ENCODE measurements at places on chromosomes 6 and 20. TPM values are rescaled to one million over a fixed set of nuclear protein-coding genes. Genes with fewer than 3 reads are reported as not detected.

Gene SPATS1
- total RNA-seq: not detected

Gene FAM83B
- total RNA-seq: 0.13 TPM

Gene RNF146
- total RNA-seq: 9.2 TPM

Gene TMEM244
- not detected for total RNA-seq

Gene RRAGD
- 4.4 TPM for total RNA-seq

Gene SIRPB2
- not detected for total RNA-seq

Gene OPRL1
- 0.48 TPM for total RNA-seq

Gene BANF2
- not detected for total RNA-seq

Gene TFAP2D
- total RNA-seq: not detected

Gene ORC3
- total RNA-seq: 18.9 TPM

Gene NRSN2
- total RNA-seq: 55.9 TPM
